ENCODE measurements at places on chromosomes 3 and 15.

- DNase-seq: no peak
Measured at GRCh38 chr15:60932051-60932915, 296.8 kb downstream of the RORA start.

DNA sequence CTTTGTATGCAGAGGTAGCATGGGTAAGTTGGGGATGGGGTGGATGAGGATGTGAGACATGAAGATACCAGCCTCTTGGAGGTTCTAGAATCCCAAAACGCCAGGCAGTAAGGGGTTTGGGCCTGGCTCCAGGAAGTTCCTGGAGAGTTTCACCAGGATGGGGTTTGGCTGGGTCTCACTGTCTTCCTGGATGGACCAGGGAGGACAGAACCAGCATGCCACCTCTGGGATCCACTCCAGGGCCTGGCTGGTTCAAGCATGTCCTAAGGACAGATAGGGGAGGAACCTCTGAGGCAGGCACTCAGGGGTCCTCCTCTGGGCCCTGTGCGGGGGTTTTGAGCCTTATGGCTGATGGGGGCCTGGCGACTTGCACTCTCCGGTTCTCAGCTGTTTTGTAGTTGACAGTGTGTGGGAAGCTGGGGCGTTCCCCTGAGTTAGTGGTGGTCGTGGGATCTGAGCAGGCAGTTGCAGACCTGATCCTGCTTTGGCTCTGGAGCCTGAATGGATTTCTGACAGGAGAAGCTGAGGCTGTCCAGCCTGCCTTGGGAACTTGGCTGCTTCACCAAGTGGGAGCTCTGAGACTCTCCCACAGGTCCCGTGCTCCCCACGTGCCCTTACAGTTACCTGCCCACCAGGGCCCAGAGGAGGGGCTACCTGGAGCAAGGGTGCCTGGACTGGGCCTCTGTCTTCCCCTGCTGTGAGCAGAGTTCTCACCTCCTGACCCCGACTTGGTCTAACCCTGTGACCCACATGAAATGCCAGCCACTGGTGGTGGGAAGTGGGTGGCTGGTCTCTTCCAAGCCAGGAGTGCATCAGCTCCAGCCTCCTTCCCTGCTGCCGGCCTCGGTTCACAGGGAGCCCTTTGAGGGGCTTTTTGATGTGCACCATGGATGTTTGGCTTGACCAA lies 128.4 kb downstream of the EEFSEC start:
- DNase-seq: no peak

DNA sequence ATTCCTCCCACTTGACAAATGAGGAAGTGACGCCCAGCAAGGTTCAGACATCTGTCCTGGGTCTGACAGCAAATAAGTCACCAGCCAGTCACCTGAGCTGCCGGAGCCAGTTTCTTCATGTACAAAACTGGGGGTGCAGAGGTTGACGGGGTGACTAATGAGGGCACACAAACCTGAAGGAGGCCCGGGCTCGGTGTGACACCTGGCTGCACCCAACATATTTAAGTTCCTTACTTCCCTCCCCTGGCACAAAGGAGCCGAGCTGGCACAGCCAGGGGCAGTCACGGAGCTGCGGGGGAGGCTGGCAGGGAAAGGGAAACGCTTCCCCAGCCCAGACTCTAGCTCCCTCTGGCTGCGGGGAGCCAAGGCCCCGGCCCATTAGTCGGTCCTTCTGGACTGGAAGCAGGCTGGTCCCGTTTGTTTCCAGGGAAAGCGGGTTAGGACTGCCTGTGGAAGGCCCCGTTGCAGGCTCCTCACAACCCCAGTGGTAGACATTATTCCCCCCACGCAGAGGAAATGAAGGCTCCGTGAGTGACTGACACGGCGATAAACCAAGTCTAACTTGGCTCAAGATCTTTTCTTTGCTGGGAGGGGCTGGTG lies 2.3 kb downstream of the FBXL22 start:
- DNase-seq: peak; percentile 51

DNA sequence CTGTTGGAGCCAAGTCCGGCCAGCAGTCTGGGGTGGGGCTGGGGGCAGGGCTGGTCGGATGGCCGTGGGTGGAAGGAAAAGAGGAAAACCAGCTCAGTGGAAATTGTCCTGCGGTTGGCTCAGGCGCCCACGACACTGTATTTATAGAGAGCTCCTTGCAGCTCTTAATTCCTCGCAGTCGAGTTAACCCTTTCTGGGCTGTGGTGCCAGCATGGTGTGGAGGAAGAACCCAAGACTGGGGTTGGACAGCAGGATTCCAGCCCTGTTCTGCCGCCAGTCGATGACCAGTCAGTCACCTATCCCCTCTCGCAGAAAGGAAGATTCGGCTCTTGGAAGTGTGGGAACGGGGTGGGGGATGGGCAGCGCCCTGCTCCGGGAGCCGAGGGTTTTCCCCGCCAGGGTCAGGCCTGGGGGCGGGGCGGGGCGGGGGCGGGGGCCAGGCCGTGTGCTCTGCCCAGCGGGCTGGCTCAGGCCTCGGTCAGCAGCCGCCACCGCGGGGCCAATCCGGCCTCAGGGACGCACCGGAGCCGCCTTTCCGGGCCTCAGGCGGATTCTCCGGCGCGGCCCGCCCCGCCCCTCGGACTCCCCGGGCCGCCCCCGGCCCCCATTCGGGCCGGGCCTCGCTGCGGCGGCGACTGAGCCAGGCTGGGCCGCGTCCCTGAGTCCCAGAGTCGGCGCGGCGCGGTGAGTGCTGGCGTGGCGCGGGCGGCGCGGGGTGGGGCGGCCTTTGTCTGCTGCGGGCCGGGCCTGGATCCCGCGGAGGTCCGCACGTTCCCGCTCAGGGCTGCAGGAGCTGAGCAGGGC lies at the start of gene CD276:
Gene CD276 (plus strand): TSS at position 607 of the 804 bp plus-strand sequence. CDS start 15,257 bp downstream, outside the sequence.
- DNase-seq: peak; percentile 31

- no peak for DNase-seq
Measured at GRCh38 chr3:191261304-191261638, 62.2 kb downstream of the OSTN start.

GRCh38 chr3:37498126-37499039 lies 324.0 kb upstream of the LRRFIP2 start:
- DNase-seq: no peak

GRCh38 chr15:44296625-44297524 lies 8.4 kb downstream of the GOLM2 start:
- DNase-seq: no peak

GRCh38 chr3:166388321-166388720 lies 551.1 kb upstream of the BCHE start:
- DNase-seq: no peak

DNA sequence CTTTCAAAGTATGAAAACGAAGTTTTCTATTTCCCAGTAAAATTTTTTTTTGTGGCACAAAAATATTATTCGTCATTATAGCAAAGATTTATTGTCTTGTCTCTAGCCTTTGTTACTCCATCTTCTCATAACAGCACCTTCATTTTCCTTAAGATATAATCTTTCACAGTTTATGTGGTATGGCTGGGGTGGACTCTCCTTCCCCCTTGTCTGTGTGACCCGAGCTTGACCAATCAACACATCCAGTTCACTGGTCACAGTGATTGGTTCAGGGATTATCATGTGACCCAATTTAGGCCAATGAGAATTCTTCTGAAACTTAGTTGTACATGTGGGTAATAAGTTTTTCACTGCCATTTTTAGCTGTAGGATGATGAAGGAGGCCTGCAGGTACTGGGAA lies 71.2 kb upstream of the DCBLD2 start:
- DNase-seq: no peak

DNA sequence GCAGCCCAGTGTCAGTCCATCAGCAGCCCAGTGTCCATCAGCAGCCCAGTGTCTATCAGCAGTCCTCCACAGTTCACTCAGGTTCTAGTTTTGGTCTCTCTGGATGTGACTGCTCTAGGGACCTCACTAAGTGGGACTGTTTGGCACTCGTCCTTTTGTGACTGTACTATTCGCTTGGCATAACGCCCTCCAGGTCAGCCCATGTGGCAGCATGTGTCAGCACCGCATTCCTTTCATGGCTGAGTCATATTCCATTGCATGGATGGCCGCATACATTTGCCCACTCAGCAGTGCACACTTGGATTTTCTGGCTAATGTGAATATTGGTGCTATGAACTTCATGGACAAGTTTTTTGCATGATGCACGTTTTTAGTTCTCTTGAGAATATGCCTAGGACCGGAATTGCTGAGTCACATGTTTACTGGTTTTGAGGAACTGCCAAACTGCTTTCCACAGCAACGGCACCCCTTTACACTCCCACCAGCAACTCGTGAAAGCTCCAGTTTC lies 16.4 kb downstream of the CHST13 start:
- DNase-seq: no peak

DNA sequence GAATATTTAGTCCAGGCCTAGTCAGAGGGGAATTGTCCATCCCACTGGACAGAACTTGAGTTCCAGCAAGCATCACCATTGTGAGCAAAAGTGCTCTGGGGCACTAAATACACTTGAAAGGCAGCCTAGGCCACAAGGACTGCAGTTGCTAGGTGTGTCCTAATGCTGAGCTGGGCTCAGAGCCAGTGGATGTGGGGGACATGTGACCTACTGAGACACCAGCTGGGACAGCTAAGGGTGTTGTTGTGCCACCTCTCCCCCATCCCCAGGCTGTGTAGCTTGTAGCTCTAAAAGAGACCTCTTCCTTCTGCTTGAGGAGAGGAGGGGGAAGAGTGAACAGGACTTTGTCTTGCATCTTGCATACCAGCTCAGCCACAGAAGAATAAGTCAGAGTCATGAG lies 120.9 kb downstream of the DTWD1 start:
- DNase-seq: no peak

- no peak for DNase-seq
Measured at GRCh38 chr3:135131290-135131689, 336.2 kb downstream of the EPHB1 start.

- DNase-seq: no peak
Measured at GRCh38 chr3:25537516-25537915, 109.5 kb downstream of the RARB start.

GRCh38 chr3:141167681-141168080 lies 63.9 kb upstream of the PXYLP1 start:
- DNase-seq: no peak

DNA sequence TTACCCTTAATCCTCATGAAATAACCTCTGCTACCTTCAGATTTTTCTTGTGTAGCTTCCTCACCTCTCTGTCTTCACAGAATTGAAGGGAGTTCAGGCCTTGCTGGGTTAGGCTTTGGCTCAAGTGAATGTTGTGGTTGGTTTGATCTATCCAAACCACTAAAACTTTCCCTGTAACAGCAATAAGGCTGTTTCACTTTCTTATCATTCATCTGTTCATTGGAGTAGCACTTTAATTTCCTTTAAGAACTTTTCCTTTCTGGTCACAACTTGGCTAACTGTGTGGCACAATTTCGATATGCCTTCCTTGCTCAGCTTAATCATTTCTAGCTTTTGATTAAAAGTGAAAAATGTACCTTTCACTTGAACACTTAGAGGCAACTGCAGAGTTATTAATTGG lies 129.8 kb downstream of the NR1I2 start:
- DNase-seq: no peak

DNA sequence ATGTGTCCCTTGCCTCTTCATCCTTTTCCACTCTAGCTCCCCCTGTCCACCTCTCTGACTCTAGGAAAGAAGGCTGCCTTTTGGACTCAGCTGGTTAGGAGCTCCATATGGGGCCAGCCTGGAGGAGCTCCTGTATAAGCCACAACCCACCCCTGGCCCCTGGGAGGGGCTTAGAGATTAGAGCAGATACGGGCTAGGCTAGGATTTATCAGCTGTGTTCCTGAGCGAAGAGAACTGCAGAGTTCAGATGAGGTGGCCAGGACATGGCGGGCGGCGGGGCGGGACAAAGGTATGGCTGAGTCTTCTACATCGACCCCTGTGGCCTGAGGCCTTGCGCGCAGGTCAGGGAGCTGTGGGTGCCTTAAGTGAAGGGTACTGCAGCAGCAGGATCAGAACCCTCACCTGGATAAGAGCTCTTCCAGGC lies 7.9 kb downstream of the NBEAL2 start:
- no peak for DNase-seq

DNA sequence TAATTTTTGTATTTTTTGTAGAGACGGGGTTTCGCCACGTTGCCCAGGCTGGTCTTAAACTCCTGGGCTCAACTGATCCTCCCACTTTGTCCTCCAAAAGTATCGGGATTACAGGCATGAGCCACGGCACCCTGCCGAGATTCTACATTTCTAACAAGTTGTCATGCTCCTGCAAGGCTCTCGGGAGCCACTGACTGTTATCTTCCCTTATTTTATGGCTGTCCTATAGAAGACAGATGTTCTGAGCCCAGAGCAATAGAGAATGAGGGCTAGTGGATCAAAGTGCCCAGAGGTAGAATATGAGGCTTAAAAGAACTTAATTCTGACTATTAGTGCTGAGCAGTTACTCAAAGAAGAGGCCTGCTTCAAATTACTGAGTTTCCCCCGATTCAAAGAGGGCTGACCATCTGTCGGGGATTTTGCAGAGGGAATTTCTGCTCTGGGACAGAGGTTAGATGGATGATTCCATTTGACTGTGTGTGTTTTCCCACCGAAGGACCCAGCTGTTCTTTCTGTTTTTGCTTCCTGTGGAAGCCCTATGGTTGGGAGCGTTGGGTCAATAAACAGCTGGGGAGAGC lies 39.5 kb downstream of the ITPR1 start:
- DNase-seq: no peak

- no peak for DNase-seq
Measured at GRCh38 chr15:62992302-62992701, 50.2 kb upstream of the TPM1 start.

DNA sequence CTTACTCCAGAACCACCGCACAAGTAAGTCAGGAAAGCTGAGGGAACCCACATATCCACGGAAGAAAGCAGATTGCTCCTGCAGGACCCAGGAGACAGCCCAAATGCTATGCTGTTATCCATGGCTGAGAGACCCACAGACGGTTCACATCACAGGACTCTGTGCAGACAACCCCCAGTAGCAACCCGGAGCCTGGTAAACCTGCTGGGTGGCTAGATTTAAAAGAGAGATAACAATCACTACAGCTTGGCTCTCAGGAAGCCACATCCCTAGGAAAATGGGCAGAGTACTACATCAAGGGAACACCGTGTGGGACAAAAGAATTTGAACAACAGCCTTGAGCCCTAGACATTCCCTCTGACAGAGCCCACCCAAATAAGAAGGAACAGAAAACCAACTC lies 13.8 kb upstream of the TRIM42 start:
- DNase-seq: no peak

GRCh38 chr3:41975416-41976103 lies 13.7 kb upstream of the ULK4 start:
- DNase-seq: no peak
